ENCODE measurements at places on chromosomes 7 and 10.

- DNase-seq: no peak
These were observed 517.0 kb downstream of the INHBA start for GRCh38 chr7:41185851-41186250.

DNA sequence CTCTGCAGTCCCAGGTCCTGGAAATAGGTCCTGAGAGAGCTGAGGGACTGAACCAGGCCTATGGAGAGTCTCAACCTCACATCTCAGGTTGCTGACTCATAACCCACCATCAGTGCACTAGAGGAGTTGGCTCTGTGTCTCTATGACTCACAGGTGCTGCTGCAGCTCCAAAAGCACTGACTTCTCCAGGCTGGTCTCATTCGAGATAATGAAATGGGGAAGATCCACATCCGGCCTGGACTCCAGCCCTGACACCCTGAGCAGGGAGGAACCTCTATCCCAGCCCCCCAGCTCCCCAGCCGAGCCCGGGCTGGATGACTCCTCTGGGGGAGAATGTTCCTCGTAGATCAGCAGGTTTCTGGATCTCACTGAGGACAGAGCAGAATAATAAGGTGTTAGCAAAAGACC is 35.5 kb upstream of the DGKI start:
- peak; percentile 14 for DNase-seq

- DNase-seq: no peak
These were observed 149.8 kb downstream of the NSUN6 start for GRCh38 chr10:18501629-18502028.

DNA sequence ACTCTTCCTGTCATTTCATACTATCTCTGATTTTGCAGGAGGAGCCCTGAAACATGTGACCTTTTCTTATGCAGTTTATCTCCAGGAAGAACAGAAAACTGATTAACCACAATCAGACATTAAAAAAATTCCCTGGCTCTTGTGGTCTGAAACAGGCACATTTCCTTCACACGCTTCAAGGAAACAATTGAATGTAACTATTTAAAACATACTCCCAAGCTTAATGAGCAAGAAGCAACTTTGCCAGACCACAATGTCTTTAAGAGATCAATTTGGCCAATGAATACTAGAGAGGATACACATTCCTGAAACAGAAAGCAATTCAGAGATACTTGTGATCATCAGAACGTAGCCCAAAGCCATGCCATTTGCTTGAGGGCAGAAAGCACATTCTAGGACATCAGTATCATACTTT is 65.8 kb downstream of the PIP4K2A start:
- DNase-seq: no peak

DNA sequence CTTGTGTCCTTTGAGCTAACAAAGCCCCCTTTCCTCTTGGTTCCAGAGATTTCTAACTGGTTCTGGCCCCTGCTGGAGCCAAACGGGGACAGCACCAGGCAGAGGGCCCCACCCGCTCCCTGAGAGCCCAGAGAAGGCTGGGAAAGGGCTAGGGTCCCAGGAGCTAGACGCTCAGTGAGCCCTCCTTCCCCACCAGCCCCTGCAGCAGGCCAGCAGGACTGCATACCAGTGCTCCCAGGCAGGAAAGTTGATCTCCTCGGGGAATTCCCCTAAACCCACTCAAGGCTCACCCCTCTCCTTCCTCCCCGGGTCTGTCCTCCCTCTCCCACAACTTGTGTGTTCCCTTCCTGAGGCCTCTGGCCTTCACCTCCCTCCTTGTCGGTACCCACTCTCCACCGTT is 47.7 kb downstream of the PAX2 start:
- no peak for DNase-seq

DNA sequence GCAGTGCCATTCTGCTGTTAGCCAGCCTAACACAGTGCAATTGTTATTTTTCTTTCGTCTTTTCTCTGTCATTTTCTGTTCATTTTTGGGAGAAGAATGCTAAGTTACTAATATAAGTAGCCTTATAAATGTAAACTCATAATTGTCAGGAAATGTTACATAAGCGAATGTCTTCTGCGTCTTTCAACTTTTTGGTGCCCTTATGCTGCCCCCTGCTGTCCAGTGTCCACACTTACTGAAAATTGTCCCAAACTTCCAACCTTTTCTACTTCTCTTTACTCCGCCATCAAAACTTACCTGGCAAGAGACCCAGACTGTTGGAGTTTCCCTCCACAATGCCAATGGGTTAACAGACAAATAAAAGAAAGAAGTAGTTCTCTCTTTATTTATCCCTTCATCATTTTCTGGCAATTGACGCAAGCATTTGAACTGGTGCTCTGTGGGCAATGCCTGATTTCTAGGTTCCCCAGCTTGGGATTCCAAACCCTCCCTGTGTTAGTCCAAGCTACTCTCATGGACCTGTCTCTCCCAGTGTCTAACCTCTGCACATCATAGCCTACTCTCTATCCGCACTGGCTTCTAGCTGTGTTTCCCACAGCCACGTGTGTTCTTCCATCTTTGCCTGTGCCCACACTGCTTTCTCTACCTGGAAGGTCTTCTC is 21.0 kb upstream of the EPC1 start:
- peak; percentile 46 for DNase-seq

DNA sequence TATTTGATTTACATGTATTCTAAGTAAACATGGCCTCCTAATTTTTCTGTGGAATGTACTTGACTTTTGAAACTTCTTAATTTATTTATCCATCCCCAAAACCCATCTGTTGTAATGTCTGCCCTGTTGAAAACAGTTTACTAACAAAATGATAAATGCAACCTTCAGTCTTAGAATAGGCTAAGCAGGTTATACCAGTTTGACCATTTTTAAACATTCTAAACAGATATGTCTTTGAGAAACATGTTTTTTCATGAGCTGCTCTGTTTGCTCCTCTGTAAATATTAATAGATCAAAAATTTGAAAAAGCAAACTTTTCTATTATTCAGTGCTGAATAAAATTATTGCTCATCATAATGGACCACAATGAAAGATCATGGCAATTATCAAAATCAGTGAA is 33.4 kb upstream of the NRBF2 start:
- no peak for DNase-seq

DNA sequence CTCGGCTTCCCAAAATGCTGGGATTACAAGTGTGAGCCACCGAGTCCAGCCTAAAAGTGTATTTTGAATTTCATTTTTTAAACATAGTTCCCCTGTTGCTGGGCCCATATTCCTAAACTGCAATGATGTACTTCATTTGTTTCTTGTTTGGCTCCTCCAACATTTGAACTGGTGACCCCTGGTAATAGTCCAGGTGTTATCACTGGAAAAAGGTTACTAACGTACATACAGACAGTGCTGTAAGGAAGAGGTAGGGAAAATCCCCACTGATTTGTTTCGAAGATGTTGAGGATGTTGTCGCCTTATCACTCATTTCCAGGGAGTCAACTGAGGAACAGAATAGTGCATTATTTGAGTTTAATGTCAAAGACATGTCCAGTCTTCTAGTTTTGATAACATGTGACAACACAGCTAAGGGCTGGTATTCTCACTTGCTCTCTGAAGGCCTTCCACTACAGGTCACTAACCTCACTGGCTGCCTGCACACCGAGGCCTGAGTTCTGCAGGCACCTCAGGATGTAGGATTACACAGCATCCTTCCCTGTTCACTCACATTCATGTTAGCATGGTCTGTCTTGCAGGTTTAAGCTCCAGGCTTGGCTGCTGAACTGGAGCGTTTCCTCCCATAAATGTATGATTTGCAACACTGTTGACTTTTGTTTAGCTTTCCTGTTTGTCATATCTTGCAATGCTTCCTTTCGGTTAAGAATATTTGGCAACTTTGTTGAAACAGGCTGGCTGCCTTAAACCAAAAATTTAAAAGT is 362.8 kb downstream of the INHBA start:
- no peak for DNase-seq

- DNase-seq: no peak
These were observed 60.6 kb upstream of the LAMB1 start for GRCh38 chr7:108063520-108063933.

- DNase-seq: peak; percentile 10
These were observed 11.8 kb upstream of the DRGX start for GRCh38 chr10:49407552-49408137.

DNA sequence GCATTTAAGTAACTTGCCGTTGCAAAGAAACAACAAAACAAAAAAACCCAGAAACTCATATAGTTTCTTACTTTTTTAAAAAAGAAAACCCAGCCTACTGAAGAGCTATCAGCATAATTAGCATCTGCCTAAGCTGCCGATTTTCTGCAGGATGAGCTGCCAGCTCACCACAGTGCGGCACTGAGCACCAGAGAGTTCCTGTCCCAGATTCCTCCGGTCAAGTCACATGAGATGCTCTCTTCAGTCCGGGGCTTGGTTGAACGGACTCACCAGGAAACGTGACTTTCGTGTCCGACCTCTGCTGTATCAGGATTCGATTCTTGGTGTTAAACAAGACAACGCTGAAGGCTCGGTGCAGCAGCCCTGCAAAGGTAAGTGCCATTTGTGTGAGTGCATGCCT is 3.2 kb downstream of the IDI2 start:
- DNase-seq: peak; percentile 21

GRCh38 chr7:134374291-134374690 is 57.6 kb upstream of the SLC35B4 start:
- no peak for DNase-seq

GRCh38 chr10:59082249-59082648 is 94.2 kb upstream of the PHYHIPL start:
- no peak for DNase-seq

- DNase-seq: no peak
These were observed 181.4 kb upstream of the TNS3 start for GRCh38 chr7:47763063-47763974.

All from occipital lobe (tissue), 3 donors.